ENCODE measurements at places on chromosomes 1 and 21. TPM values are rescaled to one million over a fixed set of nuclear protein-coding genes. Genes with fewer than 3 reads are reported as not detected.

The ODR4 gene
- total RNA-seq = 16.2 TPM

The PPP2R5A gene
- total RNA-seq = 38.5 TPM

The RSPH1 gene
- not detected for total RNA-seq

The PLEKHN1 gene
- not detected for total RNA-seq

The CFHR1 gene
- 5.7 TPM for total RNA-seq

The SYT6 gene
- not detected for total RNA-seq

The OR2T29 gene
- total RNA-seq = not detected

The SAMSN1 gene
- total RNA-seq = 4.4 TPM

The MIXL1 gene
- total RNA-seq = not detected

The BGLAP gene
- not detected for total RNA-seq

The FUCA1 gene
- total RNA-seq = 19.4 TPM
